ENCODE measurements at places on chromosomes 2 and 18.

DNA sequence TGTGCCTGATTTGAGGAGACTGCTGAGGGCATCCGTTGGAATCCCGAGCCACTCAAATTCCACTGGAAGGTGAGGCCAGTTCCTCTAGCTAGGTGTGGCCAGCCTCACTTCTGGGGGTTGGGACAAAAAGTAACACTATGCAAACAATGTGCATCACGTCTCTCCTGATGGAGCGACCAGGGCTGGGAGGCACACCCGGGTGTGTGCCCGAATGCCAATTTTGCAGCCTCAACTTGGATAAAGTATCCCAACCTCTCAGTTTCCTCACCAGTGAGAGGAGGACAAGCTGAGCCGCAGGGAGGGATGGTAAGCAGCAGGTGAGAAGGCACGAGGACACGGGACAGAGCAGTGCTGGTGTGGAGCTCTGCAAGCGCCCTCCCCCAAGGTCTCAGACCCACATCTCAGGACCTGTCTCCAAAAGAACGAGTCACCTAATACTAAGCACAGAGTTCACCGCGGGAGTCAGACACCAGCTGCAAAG is 218.3 kb downstream of the HAUS1 start:
- no peak for DNase-seq

- peak; percentile 92 for DNase-seq
These were observed 23.9 kb downstream of the PRKCE start for GRCh38 chr2:45675263-45675812.

GRCh38 chr2:65165558-65165957 is 35.7 kb upstream of the RAB1A start:
- DNase-seq, result no peak

DNA sequence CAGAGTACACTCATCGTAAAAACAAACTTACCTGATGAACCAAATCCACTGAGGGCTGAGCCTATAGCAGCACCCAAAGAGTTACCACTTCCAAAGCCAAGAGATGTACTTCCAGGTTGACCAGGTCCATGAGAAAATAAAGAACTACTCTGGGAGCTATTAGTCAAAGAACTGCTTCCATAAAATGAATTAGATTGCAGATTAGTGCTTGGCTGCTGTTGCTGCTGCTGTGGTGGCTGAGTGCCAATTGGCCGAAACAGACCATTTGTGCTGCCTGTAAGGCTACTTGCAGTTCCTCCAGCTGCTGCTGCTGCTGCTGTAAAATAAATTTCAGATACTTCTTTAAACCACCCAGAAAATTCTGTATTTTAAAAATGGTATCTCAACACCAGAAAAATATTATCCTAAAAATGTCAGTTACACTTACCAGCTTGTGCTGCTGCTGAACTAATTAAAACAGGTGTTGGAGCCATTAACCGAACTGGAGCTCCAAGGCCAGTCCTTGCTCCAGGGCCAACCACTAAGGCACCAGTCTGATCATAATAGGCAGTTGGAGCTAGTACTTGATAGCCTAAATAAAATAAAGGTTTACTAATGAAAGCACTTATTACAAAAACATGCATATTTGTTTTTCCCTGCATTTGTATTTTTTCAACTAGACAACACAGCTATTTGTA is 58.1 kb upstream of the SDC1 start:
- no peak for DNase-seq

DNA sequence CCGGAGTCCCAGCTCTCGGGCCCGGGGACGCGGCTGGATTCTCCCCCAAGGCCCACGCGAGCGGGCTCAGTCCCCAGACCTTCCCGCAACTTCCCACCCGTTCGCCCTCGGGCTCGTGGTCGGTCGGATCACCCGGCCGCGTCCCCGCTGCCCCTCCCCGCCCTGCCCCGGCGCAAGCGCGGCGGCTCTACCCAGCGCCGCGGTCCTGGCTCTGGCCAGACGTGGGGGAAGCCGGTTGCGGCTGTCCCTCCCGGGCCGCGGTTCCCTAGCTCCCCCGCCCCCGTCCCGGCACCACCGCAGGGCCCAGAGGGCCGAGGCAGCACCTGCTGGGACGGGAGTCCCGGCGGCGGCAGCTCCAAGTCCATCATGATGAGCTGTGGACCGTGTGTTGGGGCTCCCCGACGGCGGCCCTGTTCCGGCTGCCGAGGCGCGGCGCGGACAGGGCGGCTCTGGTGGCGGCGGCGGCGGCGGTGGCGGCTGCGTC is 276 bp downstream of the NFE2L2 start:
- DNase-seq, result peak; percentile 87

GRCh38 chr2:227098162-227098515 is 65.9 kb downstream of the COL4A4 start:
- DNase-seq, result no peak

GRCh38 chr18:33805592-33805991 is 227.6 kb downstream of the ASXL3 start:
- DNase-seq, result peak; percentile 36

DNA sequence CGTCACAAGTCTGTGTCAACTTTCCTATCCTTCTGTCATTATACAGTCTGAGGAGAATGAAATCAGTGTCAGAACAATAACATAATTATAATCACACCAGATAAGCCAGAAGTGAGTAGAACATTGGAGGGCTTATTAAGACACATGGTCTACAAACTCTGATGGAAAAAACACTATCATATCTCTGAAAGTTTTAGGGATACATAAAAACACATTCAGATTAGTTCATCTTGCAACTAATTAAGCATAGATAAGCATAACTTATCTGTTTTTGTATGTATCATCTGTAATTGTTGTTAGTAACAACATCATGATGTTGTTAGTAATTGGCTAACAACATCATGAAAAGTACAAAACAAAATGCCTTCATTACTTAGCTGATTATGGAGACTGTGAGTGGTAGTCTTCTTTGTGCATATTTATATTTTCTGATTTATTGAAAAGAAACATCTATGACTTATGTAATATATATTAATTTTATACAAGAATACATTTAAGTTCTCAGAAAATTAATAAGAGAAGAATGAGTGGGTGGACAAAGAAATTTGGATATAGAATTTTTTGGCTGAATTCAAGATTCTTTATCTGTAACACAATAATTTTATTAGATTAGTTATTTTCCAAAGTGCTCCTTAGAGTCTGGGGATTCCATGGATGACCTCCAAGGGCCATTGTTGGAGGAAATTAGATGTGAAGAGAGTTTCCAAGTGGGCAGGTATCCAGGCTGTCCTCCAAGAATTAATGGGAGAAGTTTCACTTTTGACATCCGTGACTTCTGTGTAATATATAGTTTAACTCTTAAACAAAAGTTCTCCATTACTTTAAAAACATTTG is 16.9 kb upstream of the CCDC102B start:
- no peak for DNase-seq

DNA sequence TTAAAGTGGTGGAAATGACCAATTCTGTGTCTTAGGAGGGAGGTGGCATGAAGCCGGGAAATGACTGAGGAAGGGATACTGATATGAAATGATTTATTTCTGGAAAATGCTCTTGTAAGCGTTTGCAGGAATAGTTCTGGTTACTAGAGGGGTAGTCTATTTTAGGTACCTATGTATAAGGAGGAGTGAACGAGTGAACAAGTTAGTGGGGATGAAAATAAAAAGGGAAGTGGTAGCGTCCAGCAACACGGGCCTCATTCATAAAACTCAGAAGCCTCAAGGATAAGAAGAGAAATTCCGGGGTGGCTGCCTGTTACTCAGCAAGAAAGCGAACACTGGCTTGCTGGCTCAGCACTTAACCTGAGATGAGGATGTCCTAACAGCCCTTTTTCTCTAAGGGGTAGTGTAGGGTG is 303.3 kb downstream of the NCKAP5 start:
- no peak for DNase-seq

DNA sequence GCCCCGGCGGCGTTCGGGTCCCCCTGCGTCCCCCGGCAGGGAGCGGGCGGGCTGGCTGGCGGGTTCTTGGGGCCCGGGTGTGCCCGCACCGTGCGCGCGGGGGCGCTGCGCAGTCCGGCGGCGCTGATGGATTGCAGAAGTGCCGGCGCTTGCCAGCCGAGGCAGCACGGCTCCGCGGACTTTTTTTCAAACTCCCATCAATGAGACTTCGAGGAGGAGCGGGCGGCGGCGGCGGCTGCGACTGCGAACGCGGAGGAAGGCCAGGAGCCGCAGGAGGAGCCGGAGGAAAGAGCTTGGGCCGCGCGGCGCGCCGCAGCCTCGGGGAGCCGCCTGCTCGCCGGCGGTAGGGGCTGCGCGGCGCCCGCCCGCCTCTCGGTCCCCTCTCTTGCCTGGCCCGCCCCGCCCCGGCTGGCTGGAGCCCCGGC is at the start of gene GLI2:
Gene GLI2, plus strand, starts transcription at position 123 of the 425 bp plus-strand sequence. CDS start 61,453 bp downstream, outside the sequence.
- peak; percentile 84 for DNase-seq

- DNase-seq, result peak; percentile 96
These were observed 115.0 kb downstream of the ZBTB7C start for GRCh38 chr18:48293954-48294898.

GRCh38 chr2:8511868-8512612 is 169.8 kb upstream of the ID2 start:
- DNase-seq, result no peak

DNA sequence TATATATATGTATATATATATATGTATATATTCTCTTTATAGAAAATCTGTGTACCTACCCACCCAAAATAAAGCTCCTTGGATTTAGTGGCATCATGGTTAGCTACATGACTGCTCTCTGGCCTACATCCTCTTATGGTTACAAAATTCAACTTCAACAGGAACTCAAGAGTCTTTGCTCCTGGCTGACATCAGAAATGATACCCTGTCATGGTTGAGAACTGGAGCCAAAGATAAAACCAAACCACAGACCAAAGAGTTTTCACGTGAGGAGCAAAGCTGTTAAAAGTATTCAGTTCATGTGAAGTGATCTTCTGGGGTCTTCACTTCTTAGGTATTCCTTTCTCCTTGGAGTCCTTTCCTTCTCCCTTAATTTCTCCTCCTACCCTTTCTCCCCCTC is 476.3 kb downstream of the SOX11 start:
- no peak for DNase-seq

DNA sequence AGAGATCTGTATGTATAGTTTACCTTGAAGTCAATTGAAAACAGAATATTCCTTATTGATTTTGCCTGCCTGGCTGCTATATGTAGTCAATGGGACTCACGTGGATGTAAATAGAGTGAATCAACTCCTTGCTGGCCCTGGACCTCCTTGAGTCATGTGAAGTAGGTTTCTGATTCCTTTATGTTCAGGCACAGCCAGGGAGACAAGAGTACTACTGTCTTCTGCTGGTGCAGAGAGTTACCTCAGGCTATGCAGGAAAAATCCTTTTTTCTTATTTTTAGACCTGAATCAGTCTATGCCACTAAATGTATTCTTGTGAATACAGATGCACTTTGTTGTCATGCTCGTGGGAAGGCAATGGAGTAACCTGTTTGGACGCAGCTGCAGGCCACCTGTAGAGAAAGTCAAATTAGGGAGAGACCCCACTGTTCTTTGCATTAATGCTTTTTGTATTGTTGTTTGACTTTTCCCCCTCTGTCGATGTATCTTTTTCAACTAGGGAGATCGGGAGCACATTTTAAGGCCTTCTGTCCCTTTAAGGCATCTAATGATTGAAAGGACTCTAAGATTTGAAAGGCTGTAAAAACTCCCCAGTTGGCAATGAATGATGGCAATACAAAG is 473.9 kb downstream of the ARHGAP15 start:
- DNase-seq, result no peak

DNA sequence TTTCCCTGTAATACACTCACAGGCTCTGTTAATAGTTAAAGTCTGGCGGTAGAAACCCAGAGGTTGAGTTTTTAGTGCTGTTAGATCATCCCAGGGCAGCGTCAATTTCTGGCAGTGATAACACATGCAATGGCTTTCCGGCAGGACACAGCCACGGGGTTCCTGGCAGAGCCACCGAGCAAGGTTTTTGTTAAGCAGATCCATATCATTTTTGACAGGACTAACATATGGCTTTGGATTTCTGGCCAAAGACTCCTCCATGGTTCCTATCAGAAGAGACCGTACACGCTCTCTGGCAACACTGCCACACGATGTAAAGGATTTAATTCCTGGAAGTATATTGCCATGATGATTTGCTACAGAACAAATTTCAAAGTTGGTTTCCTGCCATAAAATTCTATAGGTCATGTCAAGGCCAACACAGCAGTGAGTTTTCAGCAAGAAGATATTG is 854.3 kb downstream of the LRRTM4 start:
- no peak for DNase-seq

- DNase-seq, result no peak
These were observed 234.9 kb downstream of the TFCP2L1 start for GRCh38 chr2:121049950-121050585.

DNA sequence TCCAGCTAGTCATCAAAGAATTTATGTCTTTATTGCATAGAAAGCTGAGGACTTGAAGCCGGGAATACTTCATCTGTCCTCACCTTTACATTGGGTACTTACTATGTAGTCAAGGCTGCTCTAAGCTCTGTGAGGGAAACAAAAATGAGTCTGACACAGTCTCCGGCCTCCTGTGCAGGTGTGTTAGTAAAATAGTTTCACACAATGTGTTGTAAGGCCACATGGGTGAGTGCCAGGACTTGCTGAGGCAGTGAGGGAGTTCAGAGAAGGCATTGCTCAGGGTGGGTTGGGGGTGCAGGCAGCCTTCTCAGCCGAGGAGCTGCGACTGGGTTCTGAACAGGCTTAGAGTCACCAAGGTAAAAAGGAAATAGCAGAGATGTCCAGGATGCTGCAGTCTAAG is 54.5 kb upstream of the SMAD2 start:
- no peak for DNase-seq

DNA sequence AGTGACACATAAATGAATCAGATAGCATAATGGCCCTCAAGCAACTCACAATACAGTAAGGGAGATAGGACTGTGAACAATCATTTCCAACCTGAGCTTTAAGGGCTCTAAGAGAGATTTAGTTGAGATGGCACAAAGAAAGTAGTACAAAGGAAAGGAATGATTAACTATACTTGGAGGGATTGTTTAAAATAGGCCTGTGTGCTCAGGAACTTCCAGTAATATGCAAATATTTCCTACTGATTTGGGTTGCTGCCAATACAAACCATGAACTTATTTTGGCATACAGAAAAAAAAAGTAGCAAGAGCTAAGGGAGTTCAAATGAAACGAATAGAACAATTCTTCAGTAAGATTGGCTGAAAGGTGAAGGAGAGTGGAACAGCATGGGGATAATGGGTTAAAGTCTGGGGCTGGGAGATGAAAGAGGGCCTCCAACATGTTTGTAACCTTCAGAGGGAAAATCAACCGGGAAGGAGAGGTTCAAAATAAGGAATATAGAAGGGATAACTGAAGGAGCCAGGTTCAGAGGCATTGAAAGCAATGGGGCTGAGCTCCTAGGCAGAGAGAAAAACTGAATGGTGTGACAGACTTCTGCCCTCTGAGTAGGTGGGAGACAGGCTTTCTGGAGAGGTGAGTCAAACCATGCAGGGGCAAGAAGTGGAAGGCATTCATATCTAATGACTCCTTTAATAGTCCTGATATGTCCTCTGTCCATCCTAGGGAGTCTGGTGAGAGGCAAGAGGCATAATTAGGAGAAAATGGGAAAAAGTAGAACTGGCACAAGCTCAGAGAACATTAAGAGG is 83.5 kb downstream of the DNAH7 start:
- no peak for DNase-seq

GRCh38 chr18:62717925-62718800 is 2.8 kb downstream of the PHLPP1 start:
- no peak for DNase-seq

GRCh38 chr2:86661333-86661732 is 37.7 kb upstream of the RNF103 start:
- no peak for DNase-seq

- peak; percentile 75 for DNase-seq
These were observed 339.4 kb downstream of the CMPK2 start for GRCh38 chr2:6526093-6526824.
